H7 (cell line): ENCODE measurements at places on chromosomes 5 and 9. TPM values are rescaled to one million over a fixed set of nuclear protein-coding genes. Genes with fewer than 3 reads are reported as not detected.

DNA sequence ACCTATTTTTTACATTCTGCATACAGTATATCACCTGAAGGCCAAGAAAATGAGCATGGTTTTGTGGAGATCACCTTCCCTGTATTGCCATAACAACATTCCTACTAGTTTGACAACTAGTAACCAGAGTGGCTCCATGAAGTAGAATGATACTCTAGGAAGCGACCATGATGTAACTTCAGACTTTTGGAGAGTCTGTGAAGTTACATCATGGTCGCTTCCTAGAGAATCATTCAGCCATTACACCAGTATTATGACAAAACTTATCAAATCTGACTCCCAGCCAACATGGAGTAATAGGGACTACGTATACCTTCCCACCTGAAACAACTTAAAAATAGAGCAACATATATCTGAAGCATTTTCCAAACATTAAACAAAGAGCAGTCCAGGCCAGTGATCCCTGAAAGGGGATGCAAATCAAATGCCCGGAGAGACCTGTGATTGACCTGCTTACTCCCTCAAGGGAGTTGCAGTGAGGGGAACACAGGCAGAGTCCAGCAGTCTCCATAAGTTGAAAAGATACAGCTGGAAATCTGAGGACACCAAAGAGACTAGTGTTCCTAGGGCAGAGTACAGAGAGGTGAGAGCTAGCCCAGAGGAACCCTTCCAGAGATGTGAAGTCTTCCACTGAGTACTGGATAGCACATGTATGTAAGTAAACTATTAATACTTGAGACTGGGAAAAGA is 7.8 kb downstream of the ECM2 start:
- DNase-seq: no peak

DNA sequence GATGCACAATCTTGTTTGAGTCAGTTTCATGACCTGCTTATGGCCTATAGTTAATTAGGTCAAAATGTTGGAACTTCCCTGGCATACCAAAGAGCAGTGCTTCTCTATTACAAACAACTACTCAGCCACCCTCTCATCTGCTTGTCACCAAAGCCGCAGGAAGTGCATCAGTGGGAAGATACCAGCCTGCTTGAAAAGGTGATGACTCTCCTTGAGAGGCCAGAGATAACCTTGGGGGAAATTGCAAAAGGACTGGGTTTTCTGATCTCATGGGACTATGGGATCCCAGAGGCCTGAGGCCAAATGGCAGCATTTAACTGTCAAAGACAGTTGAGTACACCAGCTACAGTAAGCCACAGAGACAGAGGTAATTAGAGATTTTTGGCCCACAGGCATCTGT is 69.9 kb downstream of the C9orf57 start:
- no peak for DNase-seq

DNA sequence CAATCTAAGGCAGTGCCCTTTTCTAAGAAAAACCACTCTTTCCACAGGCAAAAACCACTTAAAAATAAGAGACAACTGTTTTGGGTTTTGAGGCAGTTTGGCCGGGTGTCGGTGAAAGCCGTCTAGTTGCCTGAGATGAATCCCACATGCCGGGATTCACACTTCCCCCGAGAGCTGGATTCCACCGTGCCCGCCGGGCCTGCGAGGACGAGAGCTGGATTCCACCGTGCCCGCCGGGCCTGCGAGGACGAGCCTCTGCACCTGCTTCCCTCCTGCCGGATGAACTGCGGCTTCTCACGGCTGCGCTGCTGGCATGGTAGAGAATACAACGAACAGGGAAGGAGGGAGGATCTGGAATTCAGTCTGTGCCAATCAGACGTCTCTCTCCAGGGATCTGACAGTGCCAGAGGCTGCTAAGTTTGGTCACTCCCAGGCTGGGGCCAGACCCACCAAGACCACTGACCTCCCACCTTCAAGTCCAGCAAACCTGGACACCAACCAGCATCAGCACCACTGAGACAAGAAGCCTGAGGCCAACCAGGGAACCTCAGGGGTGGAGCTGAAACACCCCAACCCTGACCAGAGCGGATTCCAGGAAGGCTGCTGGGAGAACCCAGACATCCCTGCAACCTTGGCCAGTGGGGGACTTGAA is 23.0 kb downstream of the VAV2 start:
- peak; percentile 60 for DNase-seq

- no peak for DNase-seq
Observed at GRCh38 chr5:55096861-55097260, 5.6 kb upstream of the GZMA start.

GRCh38 chr9:1709347-1709746 is 305.8 kb upstream of the SMARCA2 start:
- peak; percentile 10 for DNase-seq

- peak; percentile 27 for DNase-seq
Observed at GRCh38 chr5:14513266-14513665, 68.3 kb upstream of the OTULINL start.

DNA sequence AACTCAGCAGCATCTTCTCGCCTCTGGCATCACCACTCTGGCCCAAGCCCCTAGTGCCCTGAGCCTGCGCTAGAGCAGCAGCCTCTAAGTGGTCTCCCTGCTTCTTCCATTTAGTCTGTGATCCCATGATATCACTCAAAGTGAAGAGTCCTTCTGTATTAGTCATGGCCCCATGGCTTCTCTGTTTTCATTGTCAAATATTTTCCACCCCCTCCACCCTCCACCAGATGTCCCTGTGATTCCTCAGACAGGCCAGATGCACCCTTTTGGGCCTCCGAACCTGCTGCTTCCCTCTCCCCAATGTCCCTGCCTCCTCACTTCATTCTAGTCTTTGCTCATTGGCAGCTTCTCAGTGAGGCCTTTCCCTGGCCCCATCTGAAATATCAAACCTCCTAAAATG is 299.2 kb downstream of the SPOCK1 start:
- DNase-seq: peak; percentile 10

- DNase-seq: no peak
Observed at GRCh38 chr9:36970007-36970888, 63.8 kb downstream of the PAX5 start.

DNA sequence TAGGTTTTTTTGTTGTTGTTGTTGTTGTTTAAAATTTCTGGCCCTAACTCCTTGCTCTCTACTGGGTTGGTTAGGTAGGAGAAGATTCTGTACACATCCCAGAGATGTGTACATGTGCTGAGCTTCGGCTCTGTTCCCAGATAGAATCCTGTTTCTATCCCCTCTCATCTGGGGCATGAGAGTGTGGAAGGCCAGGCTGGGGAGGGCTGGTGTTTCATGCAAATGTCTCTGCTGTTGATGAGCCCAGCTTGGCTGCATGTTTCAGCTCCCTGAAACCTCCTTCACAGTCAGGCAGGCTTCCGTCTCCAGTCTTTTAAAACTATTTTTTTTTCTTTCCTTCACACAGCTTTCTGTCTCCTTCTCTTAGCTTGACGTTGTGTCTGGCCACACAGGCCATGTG is 526.9 kb upstream of the KLF4 start:
- no peak for DNase-seq

- DNase-seq: no peak
Observed at GRCh38 chr5:115433918-115434317, 110.7 kb downstream of the FEM1C start.

- DNase-seq: no peak
Observed at GRCh38 chr5:178361657-178362445, 129.2 kb upstream of the PHYKPL start.

The CCNI2 gene
- total RNA-seq: 0.07 and 0.18 TPM in 2 replicates

The HTR1A gene
- not detected in 2 replicates for total RNA-seq

The APC gene
- total RNA-seq: 22.2 and 25.5 TPM in 2 replicates
